ENCODE measurements at places on chromosomes 13 and 19.

DNA sequence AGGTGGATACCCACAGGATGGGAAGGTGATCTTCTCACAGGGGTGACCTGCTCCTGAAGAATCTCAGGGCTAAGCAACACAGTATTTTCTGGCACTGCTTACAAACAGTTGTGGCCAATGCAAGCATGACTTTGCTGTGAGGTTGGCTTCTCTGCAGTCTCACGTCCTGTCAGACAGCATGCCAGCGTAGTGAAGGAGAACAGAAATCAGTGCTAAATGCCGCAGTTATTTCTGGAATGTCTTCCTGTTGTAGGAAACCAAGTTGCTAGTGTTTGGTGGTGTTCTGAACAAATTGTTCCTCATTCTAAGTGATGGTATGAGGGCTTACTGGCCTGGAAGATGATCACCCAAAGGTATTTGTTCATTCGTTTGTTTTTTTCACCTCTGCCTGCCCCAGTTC lies 320.1 kb downstream of the MTUS2 start:
- DNase-seq, result no peak

GRCh38 chr19:6580313-6580712 lies 10.6 kb downstream of the CD70 start:
- DNase-seq, result no peak

DNA sequence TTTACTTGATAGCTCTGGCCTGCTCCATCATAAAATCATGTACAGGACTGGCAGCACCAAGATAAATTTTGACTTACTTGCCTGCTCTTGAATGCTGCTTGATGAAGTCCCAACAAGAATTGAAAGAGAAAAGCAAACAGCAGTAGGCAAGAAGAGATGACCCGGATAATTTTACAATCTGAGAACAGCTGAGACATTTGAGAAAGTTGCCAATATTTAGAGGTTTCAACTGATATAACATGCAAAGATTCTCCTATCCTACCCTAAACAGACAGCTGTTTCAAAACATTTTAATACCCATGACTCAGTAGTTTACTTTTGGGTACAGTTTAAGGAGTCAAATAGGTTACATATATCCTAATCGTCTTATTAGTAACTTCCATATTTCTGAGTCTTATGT lies 5.9 kb downstream of the FRY start:
- no peak for DNase-seq

- no peak for DNase-seq
Measured at GRCh38 chr19:39171479-39172465, 25.0 kb upstream of the NCCRP1 start.

GRCh38 chr19:4224470-4224869 lies 4.9 kb upstream of the EBI3 start:
- no peak for DNase-seq

- DNase-seq, result no peak
Measured at GRCh38 chr19:20273376-20273775, 106.4 kb downstream of the ZNF486 start.

DNA sequence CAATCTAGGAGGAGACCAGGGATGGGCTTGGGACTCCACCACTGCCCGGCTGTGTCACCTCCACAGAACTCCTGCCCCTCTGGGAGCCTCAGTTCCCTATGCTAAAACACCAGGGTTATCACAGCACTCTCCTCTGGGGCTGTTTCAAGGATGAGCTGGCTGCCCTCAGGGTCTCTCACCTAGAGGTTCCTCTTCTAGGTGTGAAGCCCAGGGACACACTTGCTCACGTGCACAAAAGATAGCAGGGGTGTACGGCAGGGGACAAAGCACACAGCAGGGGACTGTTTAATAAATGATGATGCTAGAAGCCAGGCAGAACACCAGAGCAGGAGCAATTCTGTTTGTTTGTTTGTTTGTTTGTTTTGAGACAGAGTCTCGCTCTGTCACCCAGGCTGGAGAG lies 16.8 kb upstream of the LYPD3 start:
- DNase-seq, result no peak

DNA sequence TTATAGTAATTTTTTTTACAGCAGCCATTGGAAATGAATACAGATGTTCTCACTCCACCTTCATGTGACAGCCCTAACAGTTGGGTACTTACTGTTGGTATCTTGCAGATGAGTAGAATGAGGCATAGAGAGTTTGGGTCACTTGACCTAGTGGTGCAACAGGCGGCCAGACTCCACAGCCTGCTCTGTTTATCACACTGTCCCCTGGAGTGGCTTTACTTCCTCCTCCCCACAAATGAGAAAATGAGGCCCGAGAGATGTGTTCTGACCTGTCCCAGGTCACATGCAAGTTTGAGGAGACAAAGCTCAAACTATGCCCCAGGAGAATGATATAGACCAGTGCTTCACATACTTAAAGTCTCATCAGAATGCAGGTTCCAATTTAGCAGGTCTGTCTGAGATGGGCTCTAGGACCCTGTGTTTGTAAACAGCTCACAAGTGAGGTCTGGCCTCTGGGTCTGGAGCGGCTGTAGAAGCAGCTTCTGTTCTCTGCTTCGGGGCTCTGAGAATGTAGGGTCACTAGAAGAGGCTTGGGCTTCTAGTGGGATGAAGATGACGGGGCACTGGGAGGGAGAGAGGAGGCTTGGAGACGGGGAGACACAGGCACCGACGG lies 37.4 kb upstream of the RCBTB2 start:
- no peak for DNase-seq

- no peak for DNase-seq
Measured at GRCh38 chr19:7841751-7842660, 12.0 kb downstream of the EVI5L start.

DNA sequence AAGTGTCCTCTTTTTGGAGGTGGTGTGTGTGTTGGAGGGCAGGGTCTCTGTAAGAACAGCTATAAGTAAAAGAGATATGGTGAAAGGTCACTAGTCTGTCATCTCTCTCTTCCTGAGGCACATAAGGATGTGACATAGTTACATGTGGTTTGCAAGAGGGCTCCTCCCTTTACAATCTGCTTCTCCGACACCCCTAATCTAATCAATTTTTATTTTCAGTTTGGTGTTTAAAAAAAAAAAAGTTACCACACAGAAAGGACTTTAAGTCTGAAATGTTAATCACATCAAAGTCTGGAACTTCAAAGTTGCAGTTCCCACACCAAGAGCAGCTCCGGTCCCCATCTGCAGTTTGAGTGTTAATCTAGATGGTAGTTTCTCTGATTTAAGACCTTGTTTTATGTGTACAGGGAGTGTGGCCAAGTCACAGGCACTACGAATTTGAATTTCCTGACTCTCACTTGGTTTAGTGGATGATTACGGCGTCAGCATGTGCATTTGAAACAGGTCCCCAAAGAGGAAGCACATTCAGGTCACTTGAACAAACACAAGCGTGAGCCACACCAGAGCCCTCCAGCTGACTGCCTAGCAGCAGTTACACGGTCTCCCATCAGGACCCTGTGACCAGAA lies 53.1 kb downstream of the FOXO1 start:
- no peak for DNase-seq

DNA sequence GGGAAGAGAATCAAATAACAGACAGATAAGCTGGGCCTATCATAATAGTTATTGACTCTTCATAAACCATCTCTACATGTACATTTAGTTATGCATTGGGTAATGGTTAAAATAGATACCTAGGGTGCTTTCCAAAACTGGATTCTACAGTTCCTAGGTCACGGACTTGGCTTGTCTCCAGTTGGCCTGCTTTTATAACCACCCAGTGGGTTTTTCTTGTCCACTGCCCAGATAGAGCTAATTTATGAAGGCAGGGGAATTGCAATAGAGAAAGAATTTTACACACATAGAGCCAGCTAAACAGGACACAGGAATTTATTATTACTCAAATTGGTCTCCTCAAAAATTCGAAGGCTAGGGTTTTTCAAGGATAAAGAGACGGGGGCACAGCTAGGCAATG lies 97.3 kb downstream of the FAM216B start:
- DNase-seq, result no peak

DNA sequence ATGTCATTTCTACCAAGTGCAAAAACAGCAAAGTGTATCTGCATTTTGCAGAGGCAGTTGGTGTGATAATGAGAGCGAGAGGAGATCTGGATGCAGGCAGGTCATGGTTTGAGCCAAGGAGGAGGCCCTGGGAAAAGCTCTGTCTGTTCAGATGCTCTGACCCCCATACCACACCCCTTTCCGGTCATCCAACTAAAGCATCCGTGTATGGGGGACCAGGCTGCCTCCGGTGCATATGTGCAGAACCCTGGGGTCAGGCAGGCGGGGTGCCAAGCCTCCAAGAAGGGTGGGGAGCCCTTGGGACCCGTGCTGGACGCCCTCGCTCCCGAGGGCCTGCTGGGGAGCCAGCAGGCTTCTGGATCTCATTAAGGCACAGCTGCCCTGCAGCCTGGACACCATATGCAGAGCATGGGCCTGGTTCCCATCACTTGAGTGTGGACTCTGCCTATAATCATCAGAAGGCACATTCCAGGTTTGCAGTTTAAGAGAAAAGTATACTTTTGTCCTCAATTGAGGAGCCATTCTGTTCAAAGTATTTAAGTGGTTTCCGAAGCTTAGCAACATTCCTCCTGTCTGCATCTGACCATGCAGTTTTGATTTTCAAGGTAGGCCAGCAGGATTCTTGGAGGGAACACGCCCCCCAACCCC lies 56.1 kb downstream of the ALOX5AP start:
- no peak for DNase-seq

All from HAP-1 (cell line).